ENCODE measurements at places on chromosomes 6 and 20. TPM values are rescaled to one million over a fixed set of nuclear protein-coding genes. Genes with fewer than 3 reads are reported as not detected.

SIRPD gene
- not detected for total RNA-seq

MACROD2 gene
- total RNA-seq = 3.5 TPM

FANCE gene
- total RNA-seq = 22.3 TPM

DNA sequence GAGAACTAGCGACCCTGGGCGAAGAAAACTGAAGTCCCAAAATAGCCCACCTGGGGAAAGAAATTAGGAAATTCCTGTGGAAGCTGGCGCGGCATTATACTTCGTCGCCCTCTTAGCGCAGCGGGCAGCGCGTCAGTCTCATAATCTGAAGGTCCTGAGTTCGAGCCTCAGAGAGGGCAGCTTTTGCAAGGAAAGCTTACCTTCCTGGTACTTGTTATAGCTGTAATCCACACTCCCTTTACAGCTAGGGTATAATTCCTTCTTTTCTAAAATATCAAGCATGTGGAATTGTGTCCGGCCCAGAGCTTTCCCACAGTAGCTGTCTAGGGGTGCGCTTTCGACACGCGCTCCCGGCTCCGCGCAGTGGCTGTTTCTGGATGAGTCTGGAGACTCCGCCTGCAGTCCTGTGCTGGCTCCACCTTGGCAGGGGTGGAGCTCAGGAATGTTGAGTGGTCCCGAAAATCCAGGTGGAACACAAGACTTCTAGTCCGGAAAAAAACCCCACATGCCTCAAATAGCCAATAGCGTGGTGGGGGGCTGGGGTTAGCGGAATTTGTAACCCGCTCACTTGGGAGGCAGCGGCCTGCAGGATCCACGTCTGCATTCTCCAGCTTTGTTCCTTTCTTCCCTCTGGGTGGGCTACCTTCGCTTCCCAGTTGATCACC lies 83.7 kb upstream of the ZNF322 start:
- peak; percentile 72 for DNase-seq

- DNase-seq = no peak
These were observed 117.4 kb upstream of the NEDD9 start for GRCh38 chr6:11349880-11350279.

DNA sequence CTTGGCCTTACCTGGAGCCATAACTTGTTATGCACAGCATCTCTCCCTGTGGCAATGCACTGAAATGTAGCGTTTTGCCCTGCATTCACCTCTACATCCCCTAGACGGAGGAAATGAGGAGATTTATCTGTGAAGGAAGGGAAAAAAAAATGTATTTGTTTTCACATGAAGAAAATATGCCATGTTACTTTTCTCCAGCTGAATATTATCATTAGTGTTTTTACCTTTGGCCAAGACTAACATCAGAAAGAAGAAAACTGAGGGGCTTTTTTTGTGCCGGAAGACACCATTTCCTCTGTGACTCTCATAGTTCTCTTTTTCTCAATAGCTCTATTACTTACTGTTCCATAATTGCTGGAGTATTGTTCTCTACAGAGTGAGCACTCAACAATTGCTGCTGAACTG lies 280.4 kb downstream of the PTPRK start:
- DNase-seq = no peak

GRCh38 chr6:75150685-75151412 lies 55.0 kb downstream of the COL12A1 start:
- no peak for DNase-seq

Measured in WTC11 (cell line).